NCI-H146 (cell line): ENCODE measurements at places on chromosomes 2 and 18.

GRCh38 chr2:121897335-121897970 is 142.0 kb downstream of the TSN start:
- peak; percentile 62 for DNase-seq

DNA sequence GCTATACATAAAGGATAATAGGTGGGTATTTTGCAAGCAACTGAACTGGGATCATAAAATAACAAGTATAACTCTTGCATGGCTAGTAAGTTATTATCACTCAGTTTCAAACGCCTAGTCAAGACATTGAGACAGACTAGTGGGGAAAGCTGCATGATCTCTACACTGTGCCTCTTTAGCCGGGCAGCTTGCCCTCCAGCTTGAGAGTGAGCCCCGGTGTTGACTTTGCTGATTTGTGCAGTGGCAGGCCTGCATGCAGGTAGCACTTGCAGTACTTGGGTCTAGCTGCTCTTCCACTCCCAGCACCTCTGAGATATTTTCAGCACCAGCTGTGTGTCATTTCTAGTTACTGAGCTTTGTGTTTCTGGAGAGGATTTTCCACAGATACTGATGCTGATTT is 118.8 kb upstream of the DAPL1 start:
- DNase-seq, result no peak

DNA sequence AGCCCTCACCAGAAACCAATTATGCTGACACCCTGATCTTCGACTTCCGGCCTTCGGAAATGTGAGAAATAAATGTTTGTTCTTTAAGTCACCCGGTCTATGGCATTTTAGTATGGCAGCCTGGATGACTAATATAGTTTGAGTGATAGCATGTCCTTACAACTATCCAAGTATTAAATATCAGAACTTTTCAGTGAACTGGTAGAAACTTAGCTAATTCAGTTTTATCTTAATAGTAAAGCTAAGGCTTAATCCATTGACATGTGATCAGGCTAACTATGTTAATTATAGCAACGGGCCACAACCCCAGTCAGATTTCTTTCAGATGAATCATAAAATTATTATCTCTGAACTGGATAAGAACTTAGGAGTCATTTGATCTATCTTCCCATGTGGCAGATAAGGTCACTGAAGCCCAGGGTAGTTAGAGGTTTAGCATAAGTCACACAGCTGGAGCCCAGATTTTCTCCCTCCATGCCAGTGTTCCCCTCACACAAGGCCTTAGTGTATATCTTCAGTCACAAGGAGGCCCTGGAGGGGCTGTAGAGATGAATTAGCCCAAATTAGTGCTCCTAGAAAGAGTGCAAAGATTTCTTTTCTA is 40.7 kb upstream of the UPP2 start:
- no peak for DNase-seq

GRCh38 chr2:118089139-118089800 is 999 bp downstream of the INSIG2 start:
- DNase-seq, result peak; percentile 5

GRCh38 chr2:107430006-107430405 is 396.7 kb upstream of the RGPD4 start:
- DNase-seq, result no peak

DNA sequence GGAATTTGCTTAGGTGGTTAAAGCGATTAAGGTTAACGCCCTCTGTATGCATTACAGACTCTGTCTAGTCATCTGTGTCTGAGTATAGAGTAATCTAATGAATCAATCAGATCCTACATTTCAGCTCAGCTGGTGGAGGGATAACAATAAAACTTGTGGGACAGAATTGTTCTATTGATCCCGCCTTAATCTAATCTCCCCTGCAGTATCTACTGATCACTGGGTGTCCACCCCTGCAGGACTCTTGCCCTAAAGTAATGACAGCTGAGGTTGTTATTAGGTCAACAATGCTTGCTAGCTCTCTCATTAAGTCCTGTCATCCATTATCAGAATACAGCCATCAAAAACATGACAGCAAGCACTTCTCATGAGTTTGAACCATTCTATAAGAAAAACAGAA is 462.6 kb upstream of the TMEFF2 start:
- peak; percentile 83 for DNase-seq

- DNase-seq, result no peak
Observed at GRCh38 chr2:6369266-6369665, 496.4 kb downstream of the CMPK2 start.

- DNase-seq, result peak; percentile 69
Observed at GRCh38 chr2:176554101-176555048, 285.1 kb downstream of the MTX2 start.

DNA sequence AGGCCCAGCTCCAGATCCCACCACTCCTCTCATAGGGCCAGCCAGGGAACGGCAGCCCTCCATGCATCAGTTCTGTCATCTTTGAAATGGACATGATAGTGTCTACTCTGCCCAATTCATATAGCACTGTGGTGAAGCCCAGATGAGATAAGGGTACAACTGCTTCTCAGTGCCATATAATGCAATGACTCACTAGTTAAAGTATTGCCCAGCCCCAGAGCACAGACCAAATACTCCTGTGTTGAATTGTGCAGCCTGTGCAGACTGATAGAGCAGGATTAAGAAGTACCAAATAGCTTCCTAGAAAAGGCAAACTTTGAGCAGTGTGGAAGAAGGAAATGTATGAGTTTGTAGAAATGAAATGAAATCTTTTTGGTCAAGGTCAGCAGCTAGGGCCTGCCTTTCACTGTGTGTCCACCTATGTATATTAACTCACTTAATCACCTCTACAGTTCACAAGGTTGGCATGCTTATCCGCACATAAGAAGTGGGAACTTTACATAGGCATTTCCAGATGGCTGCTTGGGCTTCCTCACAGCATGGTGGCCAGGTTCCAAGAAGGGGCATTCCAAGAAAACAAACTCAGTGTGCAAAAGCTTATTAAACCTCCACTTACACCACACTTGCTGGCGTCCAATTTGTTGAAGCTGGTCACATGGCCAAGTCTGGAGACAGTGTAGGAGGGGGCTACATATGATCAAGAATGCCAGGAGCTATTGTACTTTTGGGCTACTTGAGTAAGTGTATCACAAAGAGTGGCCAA is 102.8 kb upstream of the COPS8 start:
- DNase-seq, result no peak

DNA sequence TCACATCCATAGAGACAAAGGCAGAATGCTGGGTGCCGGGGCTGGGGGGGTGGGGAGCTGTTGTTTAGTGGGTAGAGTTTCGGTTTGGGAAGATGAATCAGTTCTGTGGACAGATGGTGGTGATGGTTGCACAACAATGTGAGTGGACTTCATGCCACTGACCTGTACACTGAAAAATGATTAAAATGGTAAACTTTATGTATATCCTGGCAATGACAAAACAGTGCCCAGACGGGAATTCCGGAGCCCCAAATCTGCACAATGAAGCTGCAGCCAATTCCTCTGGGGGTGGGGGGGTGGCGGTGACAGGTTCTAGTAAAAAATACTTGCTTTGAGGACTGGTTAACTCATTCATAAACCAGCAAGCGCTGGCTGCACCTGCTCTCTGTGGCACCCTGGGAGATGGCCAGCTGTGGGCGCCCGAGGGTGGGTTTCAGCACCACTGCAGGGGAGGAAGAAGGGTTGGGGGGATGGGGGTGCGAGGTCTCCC is 81.8 kb upstream of the HPCAL1 start:
- peak; percentile 84 for DNase-seq

GRCh38 chr18:78368726-78369125 is 610.9 kb upstream of the SALL3 start:
- DNase-seq, result no peak

DNA sequence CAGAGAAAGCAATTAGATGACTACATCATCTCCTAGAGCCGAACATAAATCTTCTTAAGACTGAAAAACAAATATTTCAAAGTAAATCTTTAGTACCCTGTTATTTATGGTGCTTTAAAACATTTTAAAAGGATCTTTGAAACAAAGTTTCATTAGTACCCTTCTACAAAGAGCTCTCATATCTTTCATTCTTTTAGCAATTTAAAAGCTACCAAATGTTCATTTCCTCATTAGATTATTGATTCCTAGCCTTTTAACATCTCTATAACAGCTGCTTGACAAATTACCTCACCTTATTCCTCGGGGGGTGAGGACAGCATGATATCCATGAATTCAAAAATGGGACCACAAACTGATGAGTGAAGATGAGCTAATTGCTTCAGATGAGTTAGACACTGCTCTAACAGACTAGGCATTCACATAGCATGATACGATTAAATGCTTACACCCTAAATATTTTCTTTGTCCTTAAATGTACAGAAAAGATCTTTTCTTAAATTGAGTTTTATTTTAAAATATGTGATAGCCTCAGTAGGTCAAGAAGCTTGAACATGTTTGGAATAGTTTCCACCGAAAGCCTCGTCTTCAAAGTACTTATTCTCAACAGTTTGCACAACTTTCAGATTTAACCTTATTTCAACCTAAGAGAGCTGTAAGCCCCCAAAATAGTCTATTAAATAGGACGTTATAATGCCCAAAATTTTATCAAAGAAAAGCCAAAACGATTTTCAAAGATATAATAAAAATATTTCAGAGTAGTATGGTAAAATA is 2.1 kb downstream of the ATAD2B start:
- DNase-seq, result peak; percentile 12

DNA sequence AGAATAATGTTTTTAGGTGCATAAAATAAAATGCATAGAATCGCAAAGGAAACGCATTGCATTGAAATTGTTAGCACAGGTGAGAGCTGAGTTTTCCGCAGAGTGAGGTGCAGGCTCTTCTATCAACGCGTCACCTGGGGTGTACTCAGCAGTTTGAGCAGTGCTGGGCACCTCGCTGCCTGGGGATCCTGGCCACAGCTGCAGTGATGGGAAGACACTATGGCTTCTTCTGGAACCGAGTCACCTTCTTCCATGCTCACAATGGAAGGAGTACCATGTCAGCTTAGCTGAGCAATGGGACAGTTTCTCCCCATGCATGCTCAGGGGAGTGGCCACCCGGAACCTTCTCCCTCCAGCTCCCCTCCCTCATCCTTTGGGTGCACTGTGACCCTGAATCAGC is 95.4 kb upstream of the OTOS start:
- no peak for DNase-seq

- no peak for DNase-seq
Observed at GRCh38 chr18:11183637-11184036, 34.3 kb upstream of the PIEZO2 start.

DNA sequence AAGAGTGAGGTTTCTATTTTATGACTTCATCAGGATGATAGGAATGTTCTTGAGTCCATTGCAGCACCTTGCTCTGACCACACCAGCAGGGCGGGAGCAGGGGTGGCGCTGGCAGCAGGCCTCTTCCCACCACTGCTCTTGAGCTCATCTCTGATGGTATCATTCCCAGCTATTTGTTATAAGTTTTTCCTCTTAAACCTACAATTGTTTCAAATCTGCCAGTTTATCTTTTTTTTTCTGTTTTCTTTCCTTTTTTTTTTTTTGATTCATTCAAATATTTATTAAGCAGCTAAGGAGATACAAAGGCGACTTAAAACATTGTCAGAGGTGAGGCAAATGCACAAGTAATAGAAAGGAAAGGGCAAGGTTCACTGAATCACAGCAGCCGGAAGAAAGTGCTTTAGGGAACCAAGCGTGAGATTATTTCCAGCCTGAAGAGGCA is 28.7 kb downstream of the NIFK start:
- peak; percentile 69 for DNase-seq

GRCh38 chr2:165536851-165537499 is 67.5 kb downstream of the CSRNP3 start:
- DNase-seq, result no peak

- DNase-seq, result no peak
Observed at GRCh38 chr2:77839102-77839501, 316.9 kb upstream of the LRRTM4 start.

- DNase-seq, result no peak
Observed at GRCh38 chr2:237315170-237315828, 98.7 kb downstream of the COL6A3 start.

- peak; percentile 47 for DNase-seq
Observed at GRCh38 chr18:76405681-76406356, 89.2 kb downstream of the ZNF516 start.

- DNase-seq, result no peak
Observed at GRCh38 chr2:127622561-127623387, 23.2 kb upstream of the GPR17 start.

DNA sequence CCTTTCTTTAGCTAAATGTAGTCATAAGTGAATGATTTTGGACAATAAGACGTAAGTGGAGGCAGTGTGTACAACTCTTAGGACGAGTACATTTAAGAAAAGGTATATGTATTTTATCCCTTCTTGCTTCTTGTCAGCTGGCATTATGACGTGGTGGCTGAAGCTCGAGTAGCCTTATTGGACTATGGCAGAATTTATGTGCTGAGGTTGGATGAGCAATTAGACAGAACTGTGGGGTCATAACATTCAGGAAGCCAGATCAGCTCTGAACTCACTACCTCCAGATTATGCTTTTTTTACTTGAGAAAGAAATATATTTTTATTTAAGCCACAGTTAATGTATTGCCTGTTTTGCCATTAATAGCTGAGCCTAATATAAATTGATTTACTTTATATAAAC is 661.5 kb downstream of the ERBB4 start:
- DNase-seq, result no peak

DNA sequence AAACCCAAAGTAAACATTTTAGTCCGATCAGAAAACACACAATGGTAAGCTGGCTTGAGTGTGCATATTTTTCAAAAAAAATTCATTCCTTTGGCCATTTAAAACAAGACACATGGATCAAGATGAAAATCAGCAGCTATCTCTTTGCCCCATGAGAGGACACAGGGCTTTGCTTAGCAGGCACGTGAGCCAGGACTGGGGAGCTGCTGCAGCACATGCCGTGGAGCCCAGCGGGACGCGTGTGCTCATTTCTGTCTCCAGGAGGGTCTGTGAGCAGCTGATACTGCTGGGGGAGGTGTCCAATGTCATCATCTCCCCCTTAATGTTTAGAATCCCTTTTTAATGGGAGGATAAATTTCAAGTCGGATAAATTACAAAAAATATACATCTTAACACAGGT is 49.8 kb upstream of the CNGA3 start:
- peak; percentile 15 for DNase-seq

GRCh38 chr2:171431677-171432167 is 2.1 kb downstream of the METTL8 start:
- no peak for DNase-seq

- DNase-seq, result no peak
Observed at GRCh38 chr2:233793465-233794127, 15.5 kb downstream of the MROH2A start.

DNA sequence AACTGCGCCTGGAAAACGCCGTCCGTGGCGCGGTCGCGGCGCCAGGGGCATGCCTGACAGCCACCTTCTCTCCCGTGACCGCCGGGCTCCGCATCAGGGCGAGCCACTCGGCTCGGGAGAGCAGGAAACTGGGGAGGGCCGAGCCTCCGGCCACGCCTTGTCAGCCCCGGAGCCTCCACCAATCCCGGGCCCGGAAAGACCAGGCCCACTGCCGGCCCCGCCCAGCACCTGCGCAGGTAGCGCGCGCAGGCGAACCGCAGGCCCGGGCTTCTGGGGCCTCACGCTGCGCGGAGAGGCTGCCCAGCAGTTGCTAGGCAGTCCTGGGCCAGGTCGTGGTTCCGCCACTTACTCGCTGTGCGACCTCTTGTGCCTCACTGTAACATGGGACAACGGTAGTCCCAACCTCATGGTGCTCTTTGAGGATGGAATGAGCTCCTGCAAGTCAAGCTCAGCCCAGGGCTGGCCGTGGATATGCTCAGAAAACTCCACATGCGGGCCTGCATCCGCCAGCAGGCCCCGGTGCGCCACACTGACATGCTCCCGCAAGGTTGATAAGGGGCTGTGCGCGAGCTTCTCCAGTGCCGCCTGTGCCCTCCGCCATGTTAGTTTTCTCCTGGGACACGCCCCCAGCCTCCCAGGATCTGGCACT is 97.1 kb downstream of the INHBB start:
- DNase-seq, result no peak
